ENCODE measurements at places on chromosomes 7 and 10.
A peak's percentile ranks its signal among the peaks of the same experiment; 100 is the strongest.

DNA sequence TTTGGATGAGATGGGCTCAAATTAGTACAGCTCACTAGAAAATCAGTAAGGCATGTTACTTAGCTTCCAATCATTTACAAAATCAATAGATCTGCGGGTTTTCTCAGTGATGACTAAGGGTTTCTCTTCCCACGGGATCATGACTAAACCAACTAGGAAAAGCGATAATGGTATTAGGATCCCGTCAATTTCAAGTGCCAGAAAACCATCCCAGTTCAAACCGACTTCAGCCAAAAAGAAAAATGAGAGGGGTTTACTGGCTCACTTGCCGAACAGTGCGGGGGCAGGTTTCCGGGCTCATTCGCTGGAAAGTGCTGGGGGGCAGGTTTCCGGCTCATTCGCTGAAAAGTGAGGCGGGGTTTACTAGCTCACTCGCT is 62.1 kb upstream of the LYZL2 start:
- DNase-seq = no peak

- no peak for DNase-seq
These were observed 336.7 kb upstream of the KLF6 start for GRCh38 chr10:4121502-4122380.

- DNase-seq = no peak
These were observed 332.2 kb downstream of the EXOC4 start for GRCh38 chr7:133584956-133585668.

GRCh38 chr10:58618158-58618676 is 105.5 kb downstream of the BICC1 start:
- DNase-seq = no peak

GRCh38 chr10:7787150-7787856 is 490 bp downstream of the KIN start:
- DNase-seq = no peak

DNA sequence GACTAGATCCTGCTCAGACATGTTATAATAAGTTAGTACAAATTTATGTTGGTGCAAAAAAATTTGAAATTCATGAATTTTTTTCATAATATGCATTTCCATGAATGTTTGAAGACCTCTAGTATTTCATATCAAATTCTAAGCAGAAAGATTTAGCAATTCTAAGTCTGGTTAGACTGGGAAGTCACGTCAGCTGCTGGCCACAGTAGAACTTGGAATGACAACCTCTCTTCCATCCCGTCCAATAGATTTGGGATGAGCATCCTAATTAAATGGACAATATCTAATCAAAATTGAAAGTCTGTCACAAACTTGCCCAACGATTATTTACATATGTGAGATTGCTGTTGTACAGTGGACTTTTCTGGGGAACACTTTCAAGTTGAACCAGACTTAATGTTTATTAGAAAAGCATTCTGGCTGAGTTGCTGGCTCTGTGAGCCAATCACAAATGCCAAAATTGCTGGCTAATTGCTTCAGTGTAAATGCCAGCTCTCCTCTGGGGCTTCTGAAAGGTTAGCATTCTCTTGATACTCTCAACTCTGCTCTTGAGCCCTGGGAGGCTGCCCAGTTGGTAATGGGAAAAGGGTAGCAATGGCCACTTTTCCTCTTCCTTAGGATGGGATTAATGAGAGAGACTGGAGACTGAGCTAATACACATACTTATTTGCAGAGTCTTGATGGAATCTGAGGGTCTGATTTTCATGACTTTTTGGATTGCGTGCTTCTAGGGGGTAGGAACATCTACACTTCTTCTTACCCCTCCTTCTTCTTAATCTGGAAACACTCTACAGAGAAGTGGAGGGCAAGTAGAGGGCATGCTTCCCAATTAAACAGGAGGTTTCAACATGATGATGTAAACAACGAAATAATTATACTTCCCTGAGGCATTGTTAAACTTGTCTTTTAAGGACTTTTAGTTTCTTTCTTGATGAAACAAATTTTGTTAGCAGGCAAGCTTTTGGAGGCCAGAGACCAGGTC is 253.5 kb downstream of the BAMBI start:
- DNase-seq = no peak

DNA sequence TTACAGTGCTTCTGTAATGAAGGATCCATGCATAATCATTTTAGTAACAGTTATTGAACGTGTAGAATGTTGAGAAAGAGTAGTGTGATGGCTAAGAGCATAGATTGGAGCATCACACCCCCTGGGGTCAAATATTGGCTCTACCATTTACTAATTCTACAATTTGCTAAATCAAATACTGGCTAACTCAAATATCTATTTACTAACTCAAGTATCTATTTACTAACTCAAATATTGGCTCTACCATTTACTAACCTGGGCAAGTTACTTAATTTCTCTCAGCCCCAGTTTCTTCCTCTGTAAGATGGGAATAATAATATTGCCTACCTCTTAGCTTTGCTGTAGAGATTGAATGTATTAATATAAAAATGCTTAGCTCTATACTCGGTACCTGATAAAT is 64.0 kb downstream of the CDK14 start:
- DNase-seq = no peak

GRCh38 chr7:107212725-107213124 is 43.9 kb downstream of the HBP1 start:
- no peak for DNase-seq

DNA sequence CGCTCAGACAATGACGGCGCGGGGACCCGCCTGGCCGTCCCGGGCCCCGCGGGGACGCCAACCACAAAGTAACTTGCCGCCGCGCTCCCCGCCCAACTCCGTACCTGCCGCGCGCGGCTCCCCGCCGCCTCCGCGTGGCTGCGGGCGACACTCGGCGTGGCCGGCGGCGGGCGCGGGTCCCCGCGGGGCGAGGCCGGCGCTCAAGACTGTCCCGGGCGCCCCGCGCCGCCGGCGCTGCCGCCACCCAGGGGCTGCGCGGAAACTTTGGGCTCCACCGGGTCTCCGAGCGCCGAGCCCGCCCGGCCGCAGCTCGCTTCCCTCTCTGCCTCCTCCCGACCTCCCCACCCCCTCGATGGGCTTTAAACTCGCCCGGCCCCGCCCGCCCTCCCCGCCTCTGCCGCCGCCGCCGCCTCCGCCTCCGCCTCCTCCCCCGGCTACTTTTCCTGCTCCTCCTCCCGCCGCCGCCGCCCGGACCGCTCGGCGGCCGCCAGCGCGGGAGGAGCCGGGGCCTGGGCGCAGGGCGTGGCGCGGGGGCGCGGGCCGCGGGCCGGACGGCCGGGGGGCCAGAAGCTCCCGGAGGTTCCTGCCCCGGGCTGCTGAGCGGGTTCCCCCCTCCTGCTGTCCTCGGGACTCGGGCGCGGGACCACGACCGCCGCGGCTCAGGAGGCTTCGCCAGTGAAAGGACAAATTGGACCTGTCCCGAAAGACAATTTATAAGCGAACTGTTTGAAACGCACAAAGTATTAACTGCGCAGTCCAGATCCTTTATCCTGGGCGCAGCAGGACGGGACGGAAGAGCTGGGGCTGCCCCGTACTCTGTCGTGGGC is 10.6 kb upstream of the GRB10 start:
- DNase-seq = peak; percentile 82

GRCh38 chr10:6482737-6483357 is 97.2 kb downstream of the PRKCQ start:
- no peak for DNase-seq

DNA sequence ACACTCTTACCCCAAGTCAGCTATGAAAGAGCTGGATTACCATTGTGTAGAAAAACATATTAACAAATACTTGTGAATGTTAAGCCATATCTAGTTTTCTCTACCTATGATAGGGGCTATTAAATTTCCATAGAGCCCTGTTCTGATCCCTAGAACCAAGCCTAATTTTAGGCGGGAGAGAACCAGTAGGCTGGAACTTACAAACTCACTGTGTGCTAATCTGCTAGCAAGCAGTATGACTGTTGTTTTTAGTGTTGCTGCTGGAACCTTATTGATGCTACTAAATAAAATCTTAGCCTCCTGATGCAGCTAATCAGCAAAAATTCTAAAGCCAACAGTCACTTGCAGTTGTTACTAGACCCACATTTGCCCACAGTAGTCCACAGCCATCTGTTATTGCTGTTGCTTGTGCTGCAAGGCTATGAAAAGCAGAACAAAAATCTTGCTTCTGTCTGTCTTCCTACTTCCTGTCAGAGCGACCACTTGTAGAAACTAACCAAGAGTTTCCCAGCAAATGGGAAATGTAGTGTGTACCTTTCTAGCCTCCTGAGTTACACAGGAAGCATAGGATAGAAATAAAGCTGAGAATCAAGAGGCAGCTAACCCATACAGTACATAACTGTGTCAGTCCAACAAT is 368.4 kb downstream of the ARL4A start:
- no peak for DNase-seq

- no peak for DNase-seq
These were observed 100.9 kb downstream of the LHPP start for GRCh38 chr10:124562425-124563060.
